Hypothalamus (tissue), 51 donors: ENCODE measurements at places on chromosomes 3 and 15.

DNA sequence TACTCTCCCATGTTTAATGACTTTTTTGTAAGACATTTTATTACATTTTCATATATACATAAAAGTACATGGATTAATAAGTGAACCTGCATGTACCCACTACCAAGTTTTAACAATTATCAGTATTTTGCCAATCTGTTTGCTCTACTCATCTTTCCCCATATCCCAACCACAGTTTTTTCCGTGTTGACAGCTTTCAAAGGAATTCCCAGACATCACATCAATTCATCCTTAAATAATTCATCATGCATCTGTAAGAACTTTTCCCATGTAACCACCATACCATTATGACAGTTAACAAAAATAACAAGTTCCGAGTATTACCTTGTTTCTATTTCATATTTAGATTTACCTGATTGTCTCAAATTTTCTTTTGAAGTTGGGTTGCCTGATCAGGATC is 436.7 kb downstream of the PDCD6IP start:
- no peak for DNase-seq

DNA sequence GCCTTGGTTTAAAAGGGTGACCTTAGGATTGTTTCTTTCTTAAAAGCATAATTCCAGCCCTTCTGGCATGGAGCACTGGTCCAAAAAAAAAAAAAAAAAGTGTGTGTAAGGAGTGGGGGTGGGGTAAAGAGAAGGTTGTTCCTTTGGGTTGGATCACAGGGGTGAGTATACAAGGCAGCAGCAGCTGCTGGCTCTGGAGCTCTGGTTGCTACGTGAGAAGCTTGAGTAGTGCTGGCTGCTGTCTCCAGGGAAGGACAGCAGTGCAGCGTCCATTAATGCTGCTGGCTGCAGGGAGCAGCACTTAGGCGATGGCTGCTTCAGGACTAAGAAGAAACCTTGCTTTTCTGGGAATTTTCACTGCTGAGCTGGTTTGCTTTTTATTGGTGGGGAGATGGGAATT is 2.3 kb downstream of the SETD5 start:
- DNase-seq: no peak

- DNase-seq: no peak
These were observed 7.8 kb upstream of the C3orf52 start for GRCh38 chr3:112078125-112079083.

GRCh38 chr15:84889991-84890669 is 5.7 kb downstream of the SLC28A1 start:
- no peak for DNase-seq
